NCI-H345 (cell line): ENCODE measurements at places on chromosomes 12 and 14.
A peak's percentile ranks its signal among the peaks of the same experiment; 100 is the strongest.

GRCh38 chr12:50224026-50224692 is 57.0 kb upstream of the CERS5 start:
- DNase-seq = no peak

GRCh38 chr14:72558721-72559120 is 335.2 kb downstream of the DPF3 start:
- DNase-seq = no peak

DNA sequence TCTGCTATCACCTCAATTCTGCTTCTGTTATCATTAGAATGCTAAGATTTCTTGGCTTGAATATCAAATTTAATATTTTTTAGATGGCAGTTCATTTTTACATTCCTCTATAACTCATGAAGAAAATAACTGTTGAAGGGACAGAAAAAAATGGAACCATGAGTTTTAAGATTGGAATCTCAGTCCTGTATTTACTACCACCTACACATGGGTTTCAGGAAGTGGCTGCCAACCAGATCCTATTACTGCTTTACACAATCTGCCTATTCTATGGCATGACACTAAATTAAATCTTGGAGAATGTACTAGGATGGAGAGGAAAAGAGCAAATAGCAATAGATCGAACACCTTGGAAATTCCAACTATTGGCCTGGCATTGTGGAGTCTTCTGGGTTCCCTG is 140.8 kb downstream of the DUSP6 start:
- DNase-seq = no peak

DNA sequence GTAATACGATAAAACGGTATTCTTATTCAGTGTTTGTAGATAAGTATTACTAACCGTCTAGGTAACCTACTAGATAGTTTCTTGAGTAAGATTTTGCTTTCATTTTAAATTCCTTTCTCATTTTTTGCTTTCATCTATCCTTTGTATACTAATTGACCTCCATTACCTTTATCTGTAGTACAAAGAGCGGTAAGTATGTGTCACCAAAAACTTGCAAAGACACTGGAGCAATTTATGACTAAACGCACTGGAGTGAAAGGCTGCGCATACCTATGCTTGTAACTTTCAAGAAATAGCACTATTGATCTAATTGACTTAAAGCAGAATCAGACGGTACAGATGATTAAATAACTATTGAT is 1.7 kb downstream of the ARHGAP5 start:
- DNase-seq = no peak

- peak; percentile 48 for DNase-seq
Measured at GRCh38 chr14:24430143-24430681, 458 bp downstream of the KHNYN start.

DNA sequence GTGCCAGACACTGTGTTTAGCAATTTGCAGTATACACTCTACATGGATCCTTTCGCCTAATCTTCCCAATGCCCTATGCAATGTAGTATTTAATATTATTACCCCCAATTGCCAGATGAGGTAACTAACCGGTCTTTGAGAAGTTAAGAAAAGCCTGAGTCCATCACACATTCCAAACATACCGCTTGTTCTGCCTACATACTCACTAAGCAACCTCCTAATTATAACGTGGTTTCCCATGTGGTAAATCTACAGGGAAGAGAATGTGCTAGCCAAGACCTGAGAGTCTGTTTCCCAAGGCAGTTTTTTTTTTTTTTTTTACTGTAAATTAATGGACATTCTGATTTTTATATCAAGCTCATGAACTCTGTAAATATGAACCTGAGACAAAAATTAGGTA is 37.2 kb downstream of the ATP2B1 start:
- DNase-seq = no peak

- DNase-seq = peak; percentile 19
Measured at GRCh38 chr14:50666772-50667683, 1.1 kb downstream of the SAV1 start.

DNA sequence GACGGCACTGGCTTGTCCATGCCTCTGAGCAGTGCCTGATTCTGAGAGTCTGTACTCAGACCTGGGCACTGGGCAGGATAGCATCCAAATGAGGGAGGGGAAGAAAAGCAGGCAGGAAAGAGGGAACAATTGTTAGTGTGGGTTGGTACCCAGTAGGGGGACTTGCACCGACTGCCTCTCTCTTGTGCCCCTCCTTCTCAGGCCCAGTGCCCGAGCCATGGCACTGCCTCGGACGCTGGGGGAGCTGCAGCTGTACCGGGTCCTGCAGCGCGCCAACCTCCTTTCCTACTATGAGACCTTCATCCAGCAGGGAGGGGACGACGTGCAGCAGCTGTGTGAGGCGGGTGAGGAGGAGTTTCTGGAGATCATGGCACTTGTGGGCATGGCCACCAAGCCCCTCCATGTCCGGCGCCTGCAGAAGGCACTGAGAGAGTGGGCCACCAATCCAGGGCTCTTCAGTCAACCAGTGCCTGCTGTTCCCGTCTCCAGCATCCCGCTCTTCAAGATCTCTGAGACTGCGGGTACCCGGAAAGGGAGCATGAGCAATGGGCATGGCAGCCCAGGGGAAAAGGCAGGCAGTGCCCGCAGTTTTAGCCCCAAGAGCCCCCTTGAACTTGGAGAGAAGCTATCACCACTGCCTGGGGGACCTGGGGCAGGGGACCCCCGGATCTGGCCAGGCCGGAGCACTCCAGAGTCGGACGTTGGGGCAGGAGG is 2.2 kb downstream of the NAB2 start:
- no peak for DNase-seq

- peak; percentile 84 for DNase-seq
Measured at GRCh38 chr12:114668151-114668885, 15.7 kb downstream of the TBX3 start.

- DNase-seq = peak; percentile 74
Measured at GRCh38 chr14:73472185-73473114, 14.1 kb upstream of the NUMB start.

- no peak for DNase-seq
Measured at GRCh38 chr12:64192644-64193444, 29.3 kb downstream of the KICS2 start.

DNA sequence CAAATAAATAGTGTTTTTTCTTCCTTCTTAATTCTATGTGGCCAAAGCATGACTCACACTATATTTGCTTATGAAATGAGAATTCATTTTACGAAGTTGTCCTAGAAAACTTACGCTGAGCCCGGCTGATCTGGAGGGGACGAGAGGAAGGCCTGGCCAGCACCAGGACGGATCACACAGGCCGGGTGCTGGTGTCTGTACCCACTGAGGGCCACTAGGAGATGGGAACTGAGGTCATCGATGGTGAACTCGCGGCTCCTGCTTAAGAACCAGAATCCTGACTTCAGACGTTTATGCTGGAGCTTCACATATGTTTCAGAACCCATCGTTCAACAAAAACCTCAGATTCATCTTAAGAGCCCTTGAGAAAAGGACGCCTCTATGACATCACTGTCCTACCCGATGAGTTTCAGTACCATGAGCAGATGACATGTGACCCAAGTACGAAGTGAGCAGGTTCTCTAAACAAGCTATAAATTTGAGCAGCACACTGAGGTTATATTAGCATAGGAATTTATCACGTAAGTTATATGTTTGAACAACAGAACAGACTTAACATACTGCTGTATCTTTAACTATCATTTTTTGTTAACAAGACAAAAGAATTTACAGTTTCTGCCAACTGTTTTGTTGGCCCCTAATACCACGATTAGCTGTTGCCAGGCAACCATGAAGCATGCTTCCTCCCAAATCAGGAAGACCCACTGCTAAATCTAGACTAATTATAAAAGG is 111.9 kb downstream of the FOXN3 start:
- peak; percentile 55 for DNase-seq

GRCh38 chr12:113332688-113333417 is 2.1 kb downstream of the SLC8B1 start:
- DNase-seq = no peak

DNA sequence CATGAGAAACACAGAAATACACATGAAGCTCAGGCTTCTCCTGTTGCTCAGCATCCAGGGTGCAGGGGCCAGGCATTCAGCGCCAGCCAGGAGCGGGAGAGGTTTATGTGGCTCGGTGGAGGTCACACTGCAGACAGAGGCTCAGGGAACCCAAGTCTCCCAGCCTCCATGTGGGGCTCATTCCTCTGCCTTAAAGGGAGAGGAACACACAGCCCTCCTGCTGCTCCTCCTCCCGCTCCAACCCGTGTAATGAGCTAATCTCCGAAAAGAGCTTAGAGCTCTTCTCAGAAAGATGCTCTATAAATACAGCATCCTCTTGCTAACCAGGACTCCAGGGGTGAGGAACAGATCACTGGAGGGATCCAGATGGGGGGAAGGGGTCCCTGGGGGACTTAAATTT is 28.2 kb downstream of the FGF6 start:
- DNase-seq = no peak

- no peak for DNase-seq
Measured at GRCh38 chr14:53894456-53894855, 62.2 kb downstream of the BMP4 start.

GRCh38 chr14:61388976-61389576 is 67.7 kb downstream of the PRKCH start:
- no peak for DNase-seq
